ENCODE measurements at places on chromosomes 6 and 20. TPM values are rescaled to one million over a fixed set of nuclear protein-coding genes. Genes with fewer than 3 reads are reported as not detected.

Gene DNAH8
- total RNA-seq, result not detected

Gene LIN28B
- 21.6 TPM for total RNA-seq

Gene MOXD1
- not detected for total RNA-seq

Gene SOBP
- total RNA-seq, result 3.3 TPM

Gene CALHM6
- not detected for total RNA-seq

Gene PTCHD4
- total RNA-seq, result 0.17 TPM

Gene SRXN1
- total RNA-seq, result 11.9 TPM

Gene KIF25
- 0.39 TPM for total RNA-seq

Gene NDUFAF5
- total RNA-seq, result 49.6 TPM

DNA sequence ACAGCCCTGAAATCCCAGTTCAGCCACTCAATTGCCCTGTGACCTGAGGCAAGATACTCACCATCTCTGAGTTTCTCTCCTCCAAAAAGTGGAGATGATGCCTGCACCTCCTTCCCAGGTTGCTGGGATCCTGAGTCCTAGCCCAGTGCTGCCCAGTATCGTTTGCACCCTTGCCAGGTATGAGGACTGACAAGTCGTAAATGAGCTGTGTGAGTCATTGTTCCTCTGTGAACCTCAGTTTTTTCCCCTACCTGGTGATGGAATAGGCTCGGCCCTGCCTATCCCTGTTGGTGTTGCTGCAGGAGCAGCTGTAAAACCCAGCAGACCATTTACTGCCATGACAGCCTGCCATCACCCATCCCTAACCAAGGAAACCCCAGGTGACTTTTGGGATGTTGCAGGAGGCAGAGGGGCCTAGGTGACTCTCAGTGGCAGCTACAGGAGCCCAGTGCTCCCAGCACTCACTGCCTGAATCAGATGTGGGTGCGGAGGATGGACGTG lies 229.3 kb downstream of the SYNDIG1 start:
- H3K4me1 ChIP-seq, result peaks cover 8% of the 10 kb centered on the region
- H3K4me3 ChIP-seq, result no peak overlapping the region

DNA sequence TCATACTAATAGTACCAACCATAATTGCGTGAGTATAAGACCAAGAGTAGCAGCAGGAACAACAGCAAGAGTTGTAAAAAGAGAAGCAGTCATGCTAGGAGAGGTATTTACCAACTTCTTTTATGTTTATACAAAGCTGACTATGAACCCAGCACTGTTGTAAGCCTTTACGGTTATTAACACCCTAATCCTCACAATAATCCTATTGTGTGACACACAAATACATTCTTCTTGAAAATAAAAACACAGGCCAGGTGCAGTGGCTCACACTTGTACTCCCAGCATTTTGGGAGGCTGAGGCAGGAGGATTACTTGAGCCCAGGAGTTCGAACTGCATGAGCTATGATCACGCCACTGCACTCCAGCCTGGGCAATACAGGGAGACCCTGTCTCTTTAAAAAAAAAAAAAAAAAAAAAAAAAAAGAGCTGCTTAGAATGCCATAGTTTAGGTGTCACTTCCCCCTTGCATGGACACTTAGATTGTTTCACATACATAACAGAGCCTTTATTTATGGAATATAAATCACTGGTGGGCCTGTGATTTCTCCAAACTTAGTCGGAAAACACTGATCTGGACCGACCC lies 20.2 kb downstream of the HCK start:
- no peaks in the 10 kb centered on the region for H3K36me3 ChIP-seq
- no peaks in the 10 kb centered on the region for H3K4me1 ChIP-seq
- no peak overlapping the region for H3K4me3 ChIP-seq
- H3K27ac ChIP-seq, result no peak overlapping the region

DNA sequence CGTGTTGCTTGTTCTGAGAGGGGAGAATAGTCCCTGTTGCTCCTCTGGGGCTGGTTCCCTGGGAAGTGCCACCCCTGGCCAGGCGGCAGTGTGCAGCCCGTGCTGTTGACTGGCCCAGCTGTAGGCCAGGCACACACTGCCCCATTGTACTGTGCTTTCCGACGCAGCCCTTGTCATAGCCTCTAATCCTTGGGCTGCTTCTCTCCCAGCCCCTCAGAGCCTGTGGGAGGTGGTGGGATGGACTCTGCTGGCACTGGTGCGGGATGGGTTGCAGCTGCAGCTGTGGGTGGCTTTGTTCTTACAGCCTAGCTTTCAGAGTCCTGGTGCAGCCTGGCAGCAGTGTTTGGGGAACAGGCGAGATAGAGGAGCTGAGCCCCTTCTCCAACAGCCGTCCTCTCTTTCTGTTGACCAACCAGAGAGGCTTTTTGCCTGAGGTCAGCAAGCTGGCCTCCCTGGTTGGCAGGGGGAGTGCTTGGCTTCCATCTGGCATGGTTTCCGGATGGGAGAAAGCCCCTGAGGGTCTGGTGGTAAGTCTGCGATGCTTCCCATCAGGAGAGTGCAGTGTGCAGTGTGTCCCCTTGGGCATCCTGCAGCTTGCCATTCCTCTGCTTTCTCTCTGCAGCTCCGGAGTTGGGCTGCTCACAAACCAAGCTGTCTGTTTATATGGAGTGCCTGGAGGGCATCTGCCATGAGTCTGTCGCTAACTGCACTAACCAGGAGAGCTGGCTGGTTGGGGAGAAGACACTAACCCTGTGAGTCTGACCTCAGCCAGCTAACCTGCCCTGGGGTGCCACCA lies 12.1 kb downstream of the TJAP1 start:
- H3K4me3 ChIP-seq, result no peak overlapping the region

GRCh38 chr6:135018052-135018451 lies 36.6 kb downstream of the HBS1L start:
- no peaks in the 10 kb centered on the region for H3K27me3 ChIP-seq
- H3K4me1 ChIP-seq, result peaks cover 10% of the 10 kb centered on the region
- H3K4me3 ChIP-seq, result no peak overlapping the region
- DNase-seq, result no peak
- no peak overlapping the region for H3K27ac ChIP-seq
- no peaks in the 10 kb centered on the region for H3K36me3 ChIP-seq

GRCh38 chr6:2890976-2891767 lies 11.9 kb downstream of the SERPINB9 start:
- no peaks in the 10 kb centered on the region for H3K27me3 ChIP-seq
- DNase-seq, result no peak
- H3K4me3 ChIP-seq, result no peak overlapping the region
- H3K27ac ChIP-seq, result no peak overlapping the region
- H3K4me1 ChIP-seq, result no peaks in the 10 kb centered on the region
- H3K36me3 ChIP-seq, result peaks cover 3% of the 10 kb centered on the region

DNA sequence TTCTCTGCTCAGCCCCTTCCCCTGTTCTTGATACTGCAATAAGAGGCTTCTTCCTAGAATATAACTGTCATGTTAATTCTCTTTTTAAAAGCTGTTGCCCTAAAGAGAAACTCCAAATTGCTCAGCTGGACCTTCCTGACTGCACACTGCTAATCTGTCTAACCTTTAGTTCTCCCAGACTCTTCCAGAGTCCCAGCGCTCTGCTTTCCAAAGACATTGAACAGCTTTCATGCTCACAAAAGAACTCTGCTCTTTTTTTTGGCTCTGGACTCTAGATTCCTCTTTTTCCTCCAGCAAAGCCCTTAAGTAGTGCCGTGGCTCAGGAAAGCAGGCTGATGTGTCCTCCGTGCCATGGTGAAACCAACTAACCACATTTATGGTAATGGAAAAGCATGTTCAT lies 356.6 kb upstream of the RSPO3 start:
- H3K4me3 ChIP-seq, result no peak overlapping the region
- no peaks in the 10 kb centered on the region for H3K36me3 ChIP-seq
- no peak overlapping the region for H3K27ac ChIP-seq
- no peaks in the 10 kb centered on the region for H3K4me1 ChIP-seq
- no peaks in the 10 kb centered on the region for H3K27me3 ChIP-seq
- DNase-seq, result no peak

DNA sequence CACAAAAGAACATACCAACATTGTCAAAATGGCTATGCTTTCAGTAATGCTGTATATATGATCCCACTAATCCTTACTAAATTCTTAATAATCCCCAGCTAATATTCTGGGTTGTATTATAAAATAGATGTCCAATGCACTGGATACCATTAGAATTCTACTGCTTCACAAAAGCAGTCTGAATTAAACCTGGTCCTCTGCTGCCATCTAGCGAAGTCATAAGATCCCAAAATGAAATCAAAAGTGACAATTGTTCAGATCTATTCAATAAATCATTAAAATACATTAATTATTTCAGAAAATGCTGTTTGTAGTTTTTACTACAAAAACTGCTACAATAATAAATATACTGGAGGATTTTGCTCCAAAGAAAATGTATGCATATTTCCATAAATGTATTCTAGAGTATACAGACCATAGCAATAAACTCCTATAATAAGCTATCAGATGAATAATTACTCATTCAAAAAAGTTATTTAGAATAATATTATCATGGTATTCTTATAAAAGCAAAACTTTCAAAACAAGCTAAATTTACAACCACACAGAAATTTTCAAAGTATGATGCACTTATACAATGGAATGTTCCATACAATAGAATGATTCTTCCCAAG lies 92.6 kb downstream of the RNGTT start:
- peak; percentile 70 for DNase-seq
- H3K4me3 ChIP-seq, result no peak overlapping the region
- no peak overlapping the region for H3K27ac ChIP-seq
- H3K27me3 ChIP-seq, result no peaks in the 10 kb centered on the region
- H3K4me1 ChIP-seq, result no peaks in the 10 kb centered on the region

GRCh38 chr20:62481425-62482145 lies 5.8 kb upstream of the GATA5 start:
- DNase-seq, result no peak
- H3K27me3 ChIP-seq, result peaks cover 72% of the 10 kb centered on the region
- no peak overlapping the region for H3K27ac ChIP-seq
- H3K4me3 ChIP-seq, result no peak overlapping the region

- no peak overlapping the region for H3K4me3 ChIP-seq
- no peaks in the 10 kb centered on the region for H3K36me3 ChIP-seq
- peak; percentile 58 for DNase-seq
- H3K27me3 ChIP-seq, result peaks cover 14% of the 10 kb centered on the region
- no peaks in the 10 kb centered on the region for H3K4me1 ChIP-seq
- H3K27ac ChIP-seq, result no peak overlapping the region
Measured at GRCh38 chr6:39137245-39137644, 22.3 kb upstream of the SAYSD1 start.

DNA sequence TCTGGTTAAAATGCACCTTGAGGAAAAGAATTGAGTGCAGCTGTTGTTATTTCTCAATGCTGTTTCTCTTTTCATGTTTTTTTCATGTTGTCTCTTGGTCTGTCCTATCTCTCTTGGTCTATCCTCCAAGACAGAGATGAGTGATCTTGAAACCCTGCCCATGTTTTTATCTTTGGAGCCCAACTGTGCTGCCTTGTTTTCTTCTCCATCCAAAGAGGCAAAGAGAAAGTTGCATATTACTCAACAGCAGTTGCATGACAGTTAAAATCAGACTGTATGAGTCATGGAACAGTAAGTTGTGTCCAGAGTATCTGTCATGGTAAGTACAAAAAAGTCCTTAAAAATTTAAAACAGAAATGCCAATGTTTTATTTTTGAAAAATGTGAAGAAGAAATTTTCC lies 26.2 kb downstream of the BCAS1 start:
- peak; percentile 16 for DNase-seq
- no peaks in the 10 kb centered on the region for H3K36me3 ChIP-seq
- no peak overlapping the region for H3K27ac ChIP-seq
- no peaks in the 10 kb centered on the region for H3K4me1 ChIP-seq
- no peaks in the 10 kb centered on the region for H3K27me3 ChIP-seq
- no peak overlapping the region for H3K4me3 ChIP-seq

DNA sequence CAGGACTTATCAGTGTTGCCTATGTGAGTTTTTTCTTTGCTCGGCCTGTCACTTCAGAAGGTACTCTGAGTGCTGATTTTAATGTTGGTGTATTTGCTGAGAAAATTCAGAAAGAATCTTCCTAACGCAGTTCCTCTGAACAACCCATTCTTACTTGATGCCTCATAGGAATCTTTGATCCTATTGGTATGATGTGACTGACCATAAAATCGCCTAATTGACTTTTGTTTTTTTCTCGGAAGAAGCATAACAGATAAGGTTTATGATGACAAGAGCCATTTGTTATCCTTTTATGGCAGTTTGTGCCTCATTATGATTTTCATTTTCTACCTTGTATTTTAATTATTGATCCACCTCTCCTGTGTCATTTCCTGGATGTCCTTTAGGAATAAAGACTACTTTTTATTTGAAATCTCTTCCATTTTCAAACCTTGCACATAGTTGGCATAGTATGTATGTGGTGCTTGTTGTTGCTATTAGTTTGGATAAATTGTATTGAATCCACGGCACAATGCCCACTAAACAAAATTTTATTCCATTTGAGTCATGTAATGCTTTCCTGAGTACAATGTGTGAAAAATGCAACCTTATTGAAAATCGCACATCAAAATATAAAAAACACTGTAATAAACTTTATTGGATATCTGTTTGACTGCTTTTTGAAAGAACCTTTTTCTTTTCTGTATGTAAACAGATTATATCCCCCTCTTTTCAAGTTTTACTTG lies 37.3 kb downstream of the LRRC1 start:
- no peaks in the 10 kb centered on the region for H3K27me3 ChIP-seq
- H3K36me3 ChIP-seq, result no peaks in the 10 kb centered on the region
- peaks cover 9% of the 10 kb centered on the region for H3K4me1 ChIP-seq
- no peak overlapping the region for H3K4me3 ChIP-seq

DNA sequence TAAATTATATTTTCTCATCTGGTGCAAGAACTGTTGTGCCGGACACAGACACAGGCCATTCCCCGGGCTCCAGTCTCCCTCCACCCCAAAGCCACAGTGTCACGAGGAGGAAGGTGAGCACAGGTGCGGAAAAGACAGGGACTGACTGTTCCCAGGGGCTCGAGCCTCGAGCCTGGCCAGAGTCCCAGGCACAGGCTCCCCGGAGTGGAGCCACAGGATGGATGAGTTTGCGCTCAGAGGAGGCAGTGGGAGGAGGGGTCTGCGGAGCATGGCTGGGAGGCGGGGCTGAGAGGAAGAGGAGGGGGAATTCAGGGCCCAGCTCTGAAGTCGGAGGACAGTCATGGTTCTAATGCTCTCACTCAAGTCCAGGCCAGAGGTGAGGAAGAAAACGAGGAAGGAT lies 284.8 kb downstream of the SMOC2 start:
- DNase-seq, result no peak
- no peaks in the 10 kb centered on the region for H3K4me1 ChIP-seq
- H3K27ac ChIP-seq, result no peak overlapping the region
- no peaks in the 10 kb centered on the region for H3K36me3 ChIP-seq
- H3K4me3 ChIP-seq, result no peak overlapping the region

- H3K4me3 ChIP-seq, result no peak overlapping the region
- no peak overlapping the region for H3K27ac ChIP-seq
- no peak for DNase-seq
- H3K36me3 ChIP-seq, result no peaks in the 10 kb centered on the region
- no peaks in the 10 kb centered on the region for H3K4me1 ChIP-seq
- no peaks in the 10 kb centered on the region for H3K27me3 ChIP-seq
Measured at GRCh38 chr6:15129887-15130286, 116.0 kb upstream of the JARID2 start.

- peak overlapping the region; percentile 89 for H3K27ac ChIP-seq
- no peaks in the 10 kb centered on the region for H3K27me3 ChIP-seq
- no peaks in the 10 kb centered on the region for H3K36me3 ChIP-seq
Measured at GRCh38 chr20:43916881-43917371, 2.3 kb downstream of the TOX2 start.

GRCh38 chr6:11353921-11354389 lies 121.5 kb upstream of the NEDD9 start:
- H3K4me3 ChIP-seq, result no peak overlapping the region
- DNase-seq, result peak; percentile 55
- no peak overlapping the region for H3K27ac ChIP-seq
- no peaks in the 10 kb centered on the region for H3K36me3 ChIP-seq
- no peaks in the 10 kb centered on the region for H3K27me3 ChIP-seq
